ENCODE measurements at places on chromosomes 3 and 15.

GRCh38 chr3:57546616-57547015 is 2.5 kb upstream of the DNAH12 start:
- DNase-seq: no peak

DNA sequence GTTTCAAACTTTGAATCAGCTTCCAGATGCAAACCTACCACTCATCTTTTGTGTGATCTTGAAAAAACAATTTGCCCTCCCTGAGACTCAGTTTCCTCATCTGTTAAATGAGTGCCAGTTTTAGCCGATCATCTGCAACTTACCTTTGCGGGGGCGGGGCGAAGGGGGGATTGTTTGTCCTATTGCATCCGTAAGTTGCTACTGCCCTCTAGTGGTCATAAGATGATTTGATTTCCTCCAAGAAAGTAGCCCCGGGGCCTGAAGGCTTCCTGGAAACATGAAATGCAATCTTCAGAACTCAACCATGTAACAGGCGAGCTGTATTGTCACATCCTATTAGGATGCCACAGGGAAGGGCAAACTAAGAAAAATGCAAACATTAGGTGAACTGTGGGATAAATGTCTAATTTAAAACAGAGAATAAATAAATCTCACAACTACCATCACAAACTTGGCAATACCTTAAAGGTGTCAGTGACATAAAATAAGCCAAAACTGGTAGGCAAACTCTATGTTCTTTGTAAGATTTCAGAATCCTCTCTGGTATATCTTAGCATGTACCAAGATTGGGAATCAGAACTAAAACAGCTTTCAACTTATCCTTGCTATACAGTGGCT is 63.5 kb upstream of the CLDN18 start:
- DNase-seq: peak; percentile 25

GRCh38 chr3:26292780-26293179 is 329.8 kb upstream of the LRRC3B start:
- DNase-seq: no peak

DNA sequence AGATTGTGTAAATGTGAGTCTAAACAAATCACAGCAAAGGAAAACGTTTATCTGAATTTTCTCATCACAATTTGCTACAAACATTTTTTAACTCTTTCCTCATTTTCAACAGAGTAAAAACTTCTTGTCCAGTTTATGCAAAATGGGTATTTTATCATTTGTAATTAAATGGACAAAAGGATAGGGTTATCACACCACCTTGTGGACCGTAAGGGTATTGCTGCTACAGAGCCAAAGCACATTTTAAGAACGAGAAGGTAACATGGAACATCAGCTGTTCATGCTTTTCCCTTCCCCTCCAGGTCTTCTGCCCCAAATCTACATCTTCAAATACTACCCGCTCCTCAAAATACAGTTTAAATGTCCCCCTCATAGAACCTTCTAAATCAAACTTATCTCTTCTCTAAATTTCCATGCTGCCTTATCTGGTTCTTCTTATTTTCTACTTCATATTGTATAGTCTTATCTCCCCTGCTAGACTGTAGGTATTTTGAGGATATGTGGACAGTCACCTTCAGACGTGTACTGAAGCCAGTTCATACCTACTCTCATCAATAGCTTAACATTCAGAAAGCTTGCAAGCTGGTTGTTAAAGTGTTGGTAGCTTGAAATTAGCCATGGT is 12.8 kb upstream of the SETMAR start:
- peak; percentile 7 for DNase-seq

DNA sequence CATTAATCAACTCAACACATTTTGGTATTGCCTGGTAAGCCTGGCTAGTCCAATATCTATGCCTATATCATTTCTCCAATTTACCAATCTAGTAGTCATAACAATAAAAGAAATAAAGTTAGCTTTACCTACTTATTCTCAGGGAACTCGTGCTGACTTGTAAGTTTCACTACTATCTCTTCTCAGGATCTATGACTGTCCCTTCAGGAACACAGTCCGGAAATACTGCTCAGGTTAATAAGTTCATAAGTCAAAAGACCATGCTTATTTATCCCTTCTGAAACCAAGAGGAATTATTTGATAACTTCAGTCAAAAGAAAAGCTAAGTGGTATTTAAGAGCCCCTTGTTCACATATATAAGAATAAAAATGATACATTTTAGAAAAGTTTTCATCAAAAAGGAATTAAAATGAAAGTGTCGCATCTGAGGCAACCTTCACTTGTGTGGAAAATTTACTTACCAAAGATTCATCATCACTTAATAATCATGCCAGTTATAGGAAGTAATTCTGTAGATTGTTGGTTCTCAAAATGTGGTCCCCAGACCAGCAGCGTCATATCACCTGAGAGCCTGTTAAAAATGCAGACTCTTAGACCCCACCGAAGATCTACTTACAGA is 15.5 kb upstream of the THRB start:
- no peak for DNase-seq

GRCh38 chr3:66507423-66508260 is 6.8 kb upstream of the LRIG1 start:
- DNase-seq: no peak

DNA sequence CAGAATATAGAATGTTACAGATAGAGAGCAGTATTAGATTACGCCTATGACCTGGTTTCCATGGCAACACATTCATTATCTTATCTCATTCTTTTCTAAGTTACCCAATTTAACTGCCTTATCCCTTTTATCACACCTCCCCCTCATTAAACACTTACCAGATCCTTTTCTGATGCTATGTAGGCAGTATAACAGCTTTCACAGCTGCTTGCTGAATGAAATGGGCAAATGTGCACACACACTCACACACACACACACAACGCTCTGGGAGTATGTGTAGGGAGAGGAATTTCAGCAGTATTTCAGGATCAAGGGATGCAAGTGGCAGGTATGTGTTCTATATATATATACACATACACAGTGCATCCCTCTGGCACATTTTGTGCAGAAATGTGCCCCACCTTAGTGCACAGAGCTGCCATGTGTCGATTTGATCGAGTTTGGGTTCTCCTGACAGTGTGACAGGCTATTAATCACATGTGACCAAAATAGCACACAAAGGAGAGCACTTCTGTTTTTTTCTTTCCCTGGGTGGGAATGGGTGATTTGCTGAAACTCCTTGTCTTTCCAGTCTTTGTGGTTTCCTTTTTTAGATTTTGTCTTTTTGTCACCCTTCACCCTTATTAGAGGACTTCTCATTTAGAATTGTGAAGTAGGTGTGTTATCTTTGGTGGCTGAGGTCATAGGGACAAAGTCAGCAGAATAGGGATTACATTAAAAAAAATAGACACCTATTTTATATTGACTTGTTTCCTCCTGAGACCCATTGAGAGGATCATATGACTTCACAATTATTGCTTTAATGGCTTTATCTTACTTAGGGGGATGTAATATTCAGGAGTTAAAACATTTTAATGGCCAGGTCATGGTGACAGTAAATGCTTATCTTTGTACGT is 553.7 kb downstream of the PDCD6IP start:
- no peak for DNase-seq

DNA sequence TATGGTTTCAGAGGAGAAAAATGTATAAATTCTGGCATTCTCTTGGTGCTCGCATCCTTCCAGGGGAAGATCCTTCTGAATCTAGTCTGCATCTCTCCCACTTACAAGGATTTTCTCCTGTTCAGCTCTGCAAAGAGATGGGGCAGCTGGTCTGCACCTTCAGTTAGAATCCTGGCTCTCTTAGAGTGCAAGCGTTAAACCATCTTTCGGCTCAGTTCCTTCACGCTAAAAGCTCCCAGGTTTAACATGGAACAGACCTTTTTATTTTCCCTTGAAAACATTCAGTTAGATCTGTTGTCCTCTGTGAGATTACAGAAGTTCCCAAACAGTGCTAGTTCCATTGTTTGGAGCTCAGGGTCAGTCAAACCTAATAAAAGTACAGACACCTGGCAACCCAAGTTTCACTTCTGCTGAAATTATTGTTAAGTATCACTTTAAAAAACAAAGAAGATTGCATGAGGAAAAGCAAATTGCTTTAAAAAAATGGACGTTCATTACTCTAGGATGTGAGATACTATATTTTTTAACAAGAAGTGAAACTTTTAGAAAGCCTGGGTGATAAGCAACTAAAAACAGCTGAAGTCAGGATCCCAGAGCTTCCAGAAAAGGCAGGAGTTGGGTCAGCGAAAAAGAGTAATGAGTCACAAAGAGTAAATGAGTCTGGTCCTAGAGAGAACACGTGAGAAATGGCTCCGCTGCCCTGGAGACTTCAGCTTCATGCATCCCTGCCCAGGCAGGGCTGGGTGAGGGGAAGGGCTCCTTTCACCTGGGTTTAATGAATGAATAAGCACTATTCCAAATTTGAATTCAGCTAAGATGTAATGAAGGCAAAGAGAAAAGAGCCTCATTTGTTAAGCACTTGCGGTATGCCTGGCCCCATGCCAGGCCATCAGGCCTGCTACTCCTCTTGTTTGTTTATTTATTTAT is 63.3 kb downstream of the ABTB1 start:
- peak; percentile 93 for DNase-seq

GRCh38 chr15:67792250-67792942 is 32.9 kb upstream of the SKOR1 start:
- no peak for DNase-seq

GRCh38 chr15:70033529-70034140 is 64.1 kb downstream of the TLE3 start:
- DNase-seq: no peak

DNA sequence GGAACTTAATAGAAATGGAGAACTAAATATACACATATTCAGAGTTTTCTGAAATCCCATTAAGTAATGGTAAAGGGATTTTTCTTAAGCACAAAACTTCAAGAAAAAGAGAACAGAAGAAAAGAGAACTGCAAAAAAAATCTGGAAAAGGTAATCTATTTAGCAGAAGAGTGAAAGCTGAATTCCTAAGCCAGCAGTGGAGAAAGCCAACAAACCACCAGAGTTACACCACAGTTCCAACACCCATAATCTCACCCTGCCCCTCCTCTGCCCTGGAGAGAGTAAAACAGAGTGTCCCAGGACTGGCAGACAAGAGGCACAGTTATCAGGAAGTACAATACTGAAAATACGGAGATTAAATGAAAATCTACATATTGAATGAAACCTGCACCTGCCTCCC is 29.4 kb downstream of the TP53BP1 start:
- peak; percentile 78 for DNase-seq

GRCh38 chr3:126870608-126871210 is 112.2 kb upstream of the PLXNA1 start:
- no peak for DNase-seq

DNA sequence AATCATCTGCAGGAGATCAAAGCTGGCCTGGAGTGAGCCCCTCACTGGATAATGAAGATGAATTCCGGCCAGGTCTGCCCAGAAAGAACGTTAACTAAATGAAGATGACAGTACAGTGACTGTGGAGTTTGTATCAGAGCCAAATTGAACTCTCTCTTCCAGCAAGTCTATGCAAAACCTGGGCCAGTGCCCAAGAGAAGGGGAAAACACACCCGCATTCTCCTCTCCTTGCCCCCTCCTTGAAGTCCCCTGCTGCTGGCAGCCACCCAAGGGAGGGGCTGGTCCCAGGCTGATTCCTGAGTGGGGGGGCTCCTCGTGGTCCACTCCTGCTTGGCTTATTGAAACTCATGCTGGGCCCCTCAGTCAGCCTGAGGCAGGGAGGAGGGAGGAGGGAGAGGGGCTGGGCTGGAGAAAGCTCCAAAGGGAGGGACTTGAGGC is 155.7 kb downstream of the RAB11A start:
- no peak for DNase-seq

GRCh38 chr3:169356284-169356955 is 307.1 kb downstream of the MECOM start:
- no peak for DNase-seq
